Smooth muscle cell of the pulmonary artery (primary cell): ENCODE measurements at places on chromosomes 1 and 21. TPM values are rescaled to one million over a fixed set of nuclear protein-coding genes. Genes with fewer than 3 reads are reported as not detected.

AKR7A3 gene
- 0.33 and 0.59 TPM in 2 replicates for total RNA-seq

HEYL gene
- total RNA-seq: 0.30 and 3.1 TPM in 2 replicates

PLEKHG5 gene
- 12.5 and 37.3 TPM in 2 replicates for total RNA-seq

DIRAS3 gene
- 3.3 and 8.8 TPM in 2 replicates for total RNA-seq

GPR52 gene
- total RNA-seq: 0.78 and 1.1 TPM in 2 replicates

CCDC28B gene
- 8.5 and 8.9 TPM in 2 replicates for total RNA-seq

NTNG1 gene
- total RNA-seq: 1.6 and 6.4 TPM in 2 replicates

C1orf74 gene
- 2.4 and 2.6 TPM in 2 replicates for total RNA-seq
